Foreskin keratinocyte (primary cell): ENCODE measurements at places on chromosomes 4 and X. TPM values are rescaled to one million over a fixed set of nuclear protein-coding genes. Genes with fewer than 3 reads are reported as not detected.

ZNF711 gene
- 2.8 and 3.0 TPM in 2 replicates for total RNA-seq

PRDM5 gene
- 9.0 and 10.9 TPM in 2 replicates for total RNA-seq

KCTD8 gene
- 0.18 TPM in 1 of 2 replicates, not detected in the other for total RNA-seq

RTL3 gene
- total RNA-seq: not detected in 2 replicates

FAT1 gene
- total RNA-seq: 288 and 372 TPM in 2 replicates

DDIT4L gene
- 1.3 TPM in 2 replicates for total RNA-seq

GAGE12F gene
- total RNA-seq: not detected in 2 replicates

DNA sequence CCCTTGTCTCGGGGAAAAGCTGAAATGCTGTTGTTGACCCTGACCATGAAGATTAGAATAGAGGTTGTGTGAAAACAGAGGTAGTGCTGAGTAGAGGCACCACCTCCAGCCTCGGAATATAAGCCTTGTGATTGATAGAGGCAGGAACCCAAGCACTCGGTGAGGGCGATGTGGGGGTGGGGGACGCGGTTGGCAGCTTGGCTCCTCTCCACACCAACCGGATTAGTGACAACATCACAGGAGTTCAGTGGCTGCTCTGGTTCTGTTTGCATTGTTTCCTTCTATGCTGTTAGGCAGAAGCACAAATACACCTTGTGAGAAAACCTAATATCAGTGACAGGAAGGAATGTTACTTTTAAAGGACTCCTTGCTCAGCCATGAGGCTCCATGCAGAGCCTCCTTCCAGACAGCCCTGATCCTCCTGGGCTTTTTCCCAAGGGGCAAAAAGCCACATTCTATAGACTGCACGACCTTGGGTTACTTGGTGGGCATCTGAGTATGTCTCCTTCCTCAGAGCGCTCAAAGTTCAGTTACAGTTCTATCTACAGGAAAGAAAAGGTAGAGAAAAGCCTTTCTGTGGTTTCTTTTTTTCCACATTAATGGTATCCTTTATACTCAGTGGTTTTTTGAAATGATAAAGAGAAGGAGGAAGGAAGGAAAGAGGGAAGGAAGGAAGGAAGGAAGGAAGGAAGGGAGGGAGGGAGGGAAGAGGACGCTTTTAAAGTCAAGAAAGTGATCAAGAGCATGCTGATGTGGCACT lies 150.4 kb upstream of the NOCT start:
- DNase-seq: no peak

DNA sequence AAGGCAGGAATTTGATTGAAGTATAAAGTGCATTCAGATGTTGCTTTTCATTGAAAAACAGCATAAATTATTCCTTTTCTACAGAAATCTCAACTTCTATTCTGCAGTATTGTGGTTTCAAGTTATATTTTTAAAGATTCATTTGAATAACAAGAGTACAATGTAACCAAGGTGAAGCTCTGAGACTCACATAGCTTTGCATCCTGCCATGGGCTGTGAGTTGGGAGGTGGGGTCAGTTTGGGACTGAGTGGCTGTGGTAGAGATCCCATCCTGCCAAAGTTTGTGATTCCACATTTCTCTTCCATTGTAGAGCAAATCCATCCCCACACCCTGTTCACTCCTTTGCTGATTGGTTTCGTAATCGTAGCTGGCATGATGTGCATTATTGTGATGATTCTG lies 69.2 kb downstream of the KIT start:
- no peak for DNase-seq

DNA sequence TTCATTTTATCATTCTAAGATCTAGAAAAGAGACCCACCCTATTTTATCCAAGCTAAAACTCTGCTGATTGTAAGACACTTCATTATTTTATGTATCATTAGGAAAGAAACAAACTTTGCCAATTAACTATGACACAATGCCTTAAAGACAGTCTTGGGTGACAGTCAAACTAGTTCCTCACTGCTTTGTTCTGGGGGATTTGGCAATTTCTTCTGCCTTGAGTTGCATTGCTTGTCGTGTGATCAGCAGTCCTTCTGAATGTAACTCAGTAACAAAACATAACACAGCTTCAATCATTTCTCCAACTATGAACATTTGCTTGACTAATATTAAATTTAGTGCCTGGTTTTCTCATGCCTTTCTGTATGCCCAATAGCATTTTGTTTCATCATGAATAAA lies 577.9 kb upstream of the DIPK2B start:
- no peak for DNase-seq

- DNase-seq: no peak
Observed at GRCh38 chr4:10765386-10765785, 80.8 kb upstream of the CLNK start.

- no peak for DNase-seq
Observed at GRCh38 chr4:125663896-125664767, 349.4 kb downstream of the FAT4 start.

GRCh38 chrX:135581496-135581895 lies 61.0 kb downstream of the INTS6L start:
- DNase-seq: peak; percentile 32

- DNase-seq: no peak
Observed at GRCh38 chr4:43380093-43380492, 487.6 kb downstream of the GRXCR1 start.

DNA sequence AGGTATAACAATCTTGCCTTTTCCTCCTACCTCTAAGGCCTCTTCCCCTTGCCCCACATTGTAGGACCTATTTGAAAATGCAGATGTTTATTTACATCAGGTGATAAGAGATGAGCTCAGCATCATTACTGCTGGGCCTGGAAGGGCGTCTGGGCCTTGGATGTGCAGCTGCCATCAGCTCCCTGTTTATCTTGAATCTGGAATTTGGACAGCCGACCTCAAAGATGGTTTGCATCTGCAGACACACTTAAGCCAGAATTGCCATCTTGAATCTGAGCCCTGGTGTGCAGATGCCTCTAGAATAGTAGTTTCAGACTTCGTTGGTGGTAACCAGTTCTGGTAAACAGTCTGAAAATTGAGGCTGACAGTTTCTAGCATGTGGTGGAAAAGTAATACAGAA lies 59.0 kb downstream of the FAM193A start:
- no peak for DNase-seq

- peak; percentile 17 for DNase-seq
Observed at GRCh38 chrX:74231625-74232024, 72.4 kb upstream of the ZCCHC13 start.

- no peak for DNase-seq
Observed at GRCh38 chr4:47415719-47416118, 47.8 kb downstream of the COMMD8 start.

DNA sequence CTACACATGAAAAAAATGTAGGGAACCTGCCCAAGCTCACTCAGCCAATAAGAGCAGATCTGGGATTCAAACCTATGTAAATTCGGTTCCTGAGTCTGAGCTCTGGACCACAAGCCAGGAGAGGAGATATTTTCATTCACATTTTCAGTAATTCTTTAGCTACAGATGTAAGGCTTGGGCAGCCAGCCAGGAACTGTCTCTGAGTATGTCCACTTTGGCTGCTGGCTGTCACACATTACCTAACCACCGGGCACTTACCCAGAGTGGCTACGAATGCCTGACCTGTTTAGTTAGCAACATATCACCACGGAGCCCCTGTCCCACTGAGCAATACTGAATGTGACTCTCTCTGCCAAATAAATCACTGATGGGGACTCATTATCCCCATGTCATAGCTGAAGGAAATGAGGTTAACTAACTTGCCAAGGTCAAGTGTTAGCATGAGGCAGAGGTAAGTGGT lies 15.3 kb downstream of the USP46 start:
- no peak for DNase-seq
